ENCODE measurements at places on chromosomes 2 and 18.
A peak's percentile ranks its signal among the peaks of the same experiment; 100 is the strongest.

GRCh38 chr2:134002391-134002790 is 251.5 kb upstream of the MGAT5 start:
- no peak for DNase-seq

DNA sequence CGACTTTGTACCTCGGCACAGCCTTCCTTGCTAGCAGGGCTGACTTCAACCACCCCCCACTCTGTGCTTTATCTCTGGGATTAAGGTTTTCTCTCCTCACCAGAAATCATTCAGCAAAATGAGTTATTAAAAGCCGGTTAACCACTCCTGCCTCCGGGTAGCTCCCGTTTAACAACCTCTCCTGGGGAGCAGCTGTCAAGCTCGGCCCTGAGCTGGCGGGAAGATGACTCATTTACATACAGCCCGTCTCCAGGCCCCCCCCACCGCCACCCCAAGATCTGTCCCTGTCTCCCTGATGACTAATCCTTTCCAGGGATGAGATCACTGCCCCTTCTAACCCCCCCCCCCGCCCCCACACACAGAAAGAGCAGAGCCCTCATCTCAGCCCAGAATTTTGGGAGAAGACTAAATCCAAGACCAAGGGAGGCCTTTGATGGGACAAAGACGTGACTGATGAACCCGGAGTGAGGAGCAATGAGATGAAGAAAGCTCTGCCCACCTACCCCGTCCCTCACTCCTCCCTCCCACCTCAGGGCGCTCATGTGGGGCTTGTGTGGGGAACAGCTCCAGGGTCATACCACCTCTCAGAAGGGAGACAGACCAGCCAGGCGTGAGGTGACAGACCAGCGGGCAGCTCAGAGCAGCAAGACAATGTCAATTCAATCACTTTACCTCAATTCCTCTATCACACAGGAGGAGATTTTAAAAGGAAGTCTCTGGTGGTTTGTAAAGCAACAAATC is 131.4 kb downstream of the MSH2 start:
- DNase-seq, result no peak

- DNase-seq, result no peak
Measured at GRCh38 chr18:27869735-27870134, 307.2 kb downstream of the CDH2 start.

GRCh38 chr2:235333076-235333475 is 160.8 kb upstream of the AGAP1 start:
- no peak for DNase-seq

DNA sequence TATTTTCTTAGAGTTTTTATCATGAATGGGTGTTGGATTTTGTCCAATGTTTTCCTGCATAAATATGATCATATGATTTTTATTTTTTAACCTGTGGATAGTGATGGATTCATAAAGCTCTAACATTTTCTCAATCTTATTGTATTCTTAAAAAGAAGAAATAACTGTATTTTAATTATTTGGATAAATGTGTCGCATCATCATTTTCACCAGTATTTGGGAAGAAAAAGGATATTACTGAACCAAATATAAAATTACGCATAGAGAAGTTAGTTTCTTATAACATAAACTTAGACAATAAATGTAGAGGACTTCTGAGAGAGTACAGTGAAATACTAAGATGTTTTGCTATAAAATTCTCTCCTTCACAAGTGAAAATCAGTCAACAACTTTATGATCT is 126.0 kb upstream of the CHST9 start:
- no peak for DNase-seq

DNA sequence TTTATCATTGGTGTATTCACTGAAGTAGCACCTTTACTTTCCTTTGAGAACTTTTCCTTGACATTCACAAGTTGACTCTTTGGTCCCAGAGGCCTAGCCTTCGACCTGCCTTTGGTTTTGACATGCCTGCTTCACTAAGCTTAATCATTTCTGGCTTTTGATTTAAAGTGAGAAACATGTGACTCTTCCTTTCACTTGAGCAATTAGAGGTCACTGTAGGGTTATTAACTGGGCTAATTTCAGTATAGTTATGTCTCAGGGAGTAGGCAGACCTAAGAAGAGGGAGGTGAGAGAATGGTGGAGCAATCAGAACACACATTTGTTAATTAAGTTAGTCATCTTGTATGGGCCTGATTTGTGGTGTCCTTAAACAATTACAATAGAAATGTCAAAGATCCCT is 1040.7 kb upstream of the SLC39A10 start:
- no peak for DNase-seq

GRCh38 chr18:49322765-49323490 is 137.5 kb downstream of the DYM start:
- no peak for DNase-seq

DNA sequence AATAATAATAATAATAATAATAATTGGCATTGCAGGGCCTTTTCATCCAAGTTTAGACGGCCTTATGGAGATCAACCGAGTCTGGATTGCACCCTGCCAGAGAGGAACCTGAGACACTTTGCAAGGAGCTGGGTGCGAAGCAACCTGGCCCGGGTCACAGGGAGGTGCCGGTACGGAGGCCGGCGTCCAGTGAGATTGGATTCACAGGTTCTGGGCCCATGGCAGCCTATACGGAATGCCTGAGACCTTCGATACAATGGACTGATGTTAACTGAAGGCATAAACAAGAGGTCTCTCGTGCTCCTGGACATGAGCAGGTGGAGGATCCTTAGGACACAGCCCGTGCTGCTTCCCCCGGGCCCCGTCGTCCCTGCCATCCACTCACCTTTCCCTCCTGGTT is 416.5 kb upstream of the SALL3 start:
- no peak for DNase-seq

DNA sequence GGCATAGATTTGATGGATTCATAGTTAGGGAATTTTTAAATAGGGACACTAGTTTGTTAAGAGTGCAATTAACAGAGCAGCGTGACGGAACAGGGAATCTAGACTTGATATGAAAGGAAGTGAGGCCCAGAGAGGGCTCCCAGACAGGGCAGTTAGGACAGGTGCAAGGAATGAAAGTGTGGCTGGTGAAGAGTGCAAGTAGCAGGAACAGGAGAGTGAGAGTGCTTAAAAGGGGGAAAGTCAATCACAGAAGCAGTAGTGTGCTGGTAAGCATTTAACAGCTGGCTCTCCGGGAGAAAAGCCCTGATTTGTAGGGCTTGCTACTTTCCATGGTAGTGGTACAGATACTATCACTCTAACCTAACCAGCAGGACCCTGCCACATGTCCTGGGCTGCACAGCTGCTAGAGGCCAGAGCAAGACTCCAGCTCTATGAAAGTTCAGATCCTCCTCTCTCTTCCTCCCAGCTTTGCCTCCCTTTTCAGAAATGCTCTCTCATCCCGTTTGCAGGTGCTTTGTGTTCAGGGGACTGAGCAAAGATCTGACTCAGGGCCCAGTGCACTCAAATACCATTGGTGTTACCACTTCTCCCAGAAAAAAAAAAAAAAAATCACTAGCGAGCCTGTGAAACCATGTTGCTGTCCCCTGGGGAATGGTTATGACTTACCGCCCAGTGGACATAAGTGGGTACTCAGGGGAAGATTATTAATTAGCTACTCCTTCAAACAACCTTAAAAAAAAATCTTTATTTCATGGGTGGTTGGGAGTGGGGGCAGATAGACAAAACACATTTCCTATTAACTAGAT is 18.1 kb upstream of the GCFC2 start:
- DNase-seq, result no peak

- DNase-seq, result peak; percentile 51
Measured at GRCh38 chr2:31523871-31524492, 56.8 kb downstream of the SRD5A2 start.

DNA sequence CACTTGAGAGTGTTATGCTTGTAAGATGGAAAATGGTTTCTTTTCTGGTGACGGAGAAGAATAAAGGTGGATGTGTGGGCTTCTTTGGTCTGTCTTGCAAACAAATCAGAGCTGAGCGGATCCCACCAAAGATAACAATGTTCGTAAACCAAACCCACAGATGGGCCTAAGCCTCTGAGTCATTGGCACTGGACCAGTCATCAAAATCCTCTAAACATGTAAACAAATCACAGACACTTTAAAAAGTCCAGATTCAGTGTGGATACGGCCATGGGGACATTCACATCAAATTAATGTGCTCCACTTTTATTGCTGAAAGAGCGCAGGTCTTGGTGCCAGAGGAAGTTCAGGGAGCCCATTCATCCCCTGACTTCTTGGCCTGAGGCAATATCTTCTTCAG is 60.5 kb upstream of the TMEM200C start:
- no peak for DNase-seq

DNA sequence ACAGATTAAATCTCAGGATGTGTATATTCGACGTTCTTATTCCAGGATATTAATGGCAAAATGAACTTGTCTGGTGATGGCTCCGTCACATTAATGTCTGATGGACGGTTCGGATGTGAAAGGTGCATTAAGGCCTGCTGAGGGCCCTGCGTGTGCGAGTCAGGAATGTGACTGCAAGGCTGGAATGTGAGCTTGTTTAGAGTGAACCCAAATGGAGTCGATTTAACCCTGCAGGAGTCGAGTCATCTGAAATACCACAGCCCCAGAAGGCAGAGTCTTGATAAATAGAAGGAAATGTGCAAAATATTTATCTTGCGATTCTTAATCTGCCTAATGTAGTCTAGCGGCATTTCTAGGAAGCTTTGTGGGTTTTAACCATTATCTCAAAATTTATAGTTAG is 44.3 kb downstream of the RDH14 start:
- DNase-seq, result no peak

GRCh38 chr2:200107514-200108217 is 152.3 kb downstream of the MAIP1 start:
- DNase-seq, result no peak

- no peak for DNase-seq
Measured at GRCh38 chr2:165371356-165371755, 98.1 kb upstream of the CSRNP3 start.

GRCh38 chr2:134679745-134680144 is 39.1 kb downstream of the TMEM163 start:
- DNase-seq, result peak; percentile 65

- DNase-seq, result no peak
Measured at GRCh38 chr2:9300214-9300613, 93.6 kb downstream of the ASAP2 start.

- no peak for DNase-seq
Measured at GRCh38 chr2:161107265-161107664, 53.0 kb upstream of the TANK start.

DNA sequence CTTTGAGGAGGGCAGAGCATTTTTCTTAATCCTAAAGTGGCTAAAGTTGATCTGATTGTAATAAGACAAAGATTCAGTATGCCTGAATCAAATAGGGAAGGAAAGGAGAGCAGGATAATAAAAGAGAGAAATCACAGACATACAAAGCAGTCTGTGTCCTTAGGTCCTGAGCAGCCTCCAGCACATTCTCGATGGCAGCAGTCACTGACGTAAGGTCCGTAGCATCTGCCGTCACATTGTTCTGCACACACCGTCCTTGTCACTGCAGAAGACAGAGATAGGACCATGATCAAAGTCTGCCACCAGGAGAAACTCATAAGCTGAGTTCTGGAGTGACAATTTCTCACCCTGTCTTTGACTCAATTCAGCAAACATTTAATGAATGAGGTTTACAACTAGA is 813.7 kb downstream of the ERBB4 start:
- DNase-seq, result no peak

DNA sequence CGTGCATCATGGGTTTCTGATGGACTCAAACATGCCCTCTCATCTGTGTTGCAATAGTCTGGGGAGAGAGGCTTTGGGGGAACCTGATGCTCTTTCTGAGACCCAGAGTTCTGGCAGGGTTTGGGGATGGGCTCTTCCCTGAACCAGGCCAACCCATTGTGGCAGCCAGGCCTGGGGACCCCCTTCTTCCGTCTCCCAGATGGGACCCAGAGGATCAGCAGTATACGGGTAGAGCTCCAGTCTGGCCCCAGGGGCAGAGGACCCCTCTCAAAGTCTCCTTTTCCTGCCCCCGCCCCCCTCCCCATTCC is 333.7 kb downstream of the DYSF start:
- no peak for DNase-seq

DNA sequence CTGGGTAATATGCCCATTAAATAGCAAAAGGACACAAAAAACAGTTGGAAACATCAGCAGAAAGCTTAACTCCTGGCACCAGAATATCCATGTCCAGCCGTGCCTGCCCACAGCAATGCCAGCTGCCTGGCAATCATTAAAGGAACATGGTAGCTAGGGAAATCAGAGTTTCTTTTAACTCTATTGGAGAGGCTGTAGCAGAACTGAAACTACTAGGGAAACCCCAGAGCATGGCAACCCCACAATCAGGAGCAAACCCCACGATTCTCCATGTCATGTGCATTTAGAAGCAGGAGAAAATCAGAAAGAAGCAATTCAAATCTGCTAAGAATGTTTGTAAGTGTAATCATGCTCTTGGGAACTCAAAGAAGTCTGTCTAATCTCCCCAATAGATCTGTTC is 409.0 kb upstream of the SMIM21 start:
- DNase-seq, result no peak

GRCh38 chr2:48529194-48529593 is 760 bp upstream of the STON1 start:
- DNase-seq, result no peak

DNA sequence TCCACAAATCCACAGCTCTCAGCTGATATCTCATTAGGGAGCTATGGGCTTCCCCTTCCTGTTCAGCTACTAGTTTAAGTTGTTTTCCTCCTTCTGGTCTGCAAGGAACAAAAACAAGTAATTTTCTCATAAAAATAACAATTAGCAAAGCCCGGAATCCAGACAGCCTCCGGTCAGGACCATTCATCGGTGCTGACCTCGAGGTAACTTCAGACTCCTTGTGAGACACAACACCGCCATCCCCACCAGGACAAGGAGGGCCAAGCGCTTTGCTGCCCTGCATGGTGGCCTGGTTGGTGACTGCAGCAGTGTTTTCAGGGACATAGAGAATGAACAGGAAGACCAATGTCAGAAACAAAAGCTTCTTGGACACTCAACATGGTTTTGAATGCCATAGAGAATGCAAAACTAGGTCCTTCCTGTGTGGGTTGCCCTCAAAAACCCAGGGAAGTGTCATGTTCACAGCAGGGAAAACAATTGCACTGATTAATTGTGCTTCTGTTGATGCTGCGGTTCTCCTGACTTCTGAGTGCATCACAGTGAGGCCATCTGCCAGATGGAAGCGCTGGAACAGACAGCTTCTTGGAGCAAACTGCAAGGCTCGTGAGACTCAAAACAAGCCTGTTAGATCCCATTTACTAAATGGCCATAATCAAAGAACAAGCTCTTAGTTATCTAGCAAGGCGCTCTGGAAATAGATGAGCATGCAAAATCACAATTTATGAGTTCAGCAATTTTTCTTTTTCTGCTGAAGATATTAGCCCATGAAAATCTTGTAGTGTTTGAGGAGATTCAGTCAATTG is 77.1 kb downstream of the HS1BP3 start:
- DNase-seq, result no peak

- no peak for DNase-seq
Measured at GRCh38 chr2:211270257-211270656, 713.9 kb downstream of the CPS1 start.

- no peak for DNase-seq
Measured at GRCh38 chr2:197170208-197170607, 140.4 kb downstream of the ANKRD44 start.

- DNase-seq, result no peak
Measured at GRCh38 chr2:26636935-26637334, 4.2 kb downstream of the CIB4 start.

GRCh38 chr2:86053166-86053565 is 52.5 kb downstream of the POLR1A start:
- no peak for DNase-seq

GRCh38 chr2:122519366-122519765 is 763.9 kb downstream of the TSN start:
- DNase-seq, result no peak

- no peak for DNase-seq
Measured at GRCh38 chr2:199282309-199282708, 175.4 kb downstream of the SATB2 start.

Data from CD4-positive, alpha-beta T cell treated with Interleukin-6 for 4 hours (primary cell).